Activated naive CD8-positive, alpha-beta T cell treated with anti-CD3 and anti-CD28 coated beads, Interleukin-2, amount 50 U/mL, for 16 hours (primary cell): ENCODE measurements at places on chromosomes 7 and 10.
A peak's percentile ranks its signal among the peaks of the same experiment; 100 is the strongest.

- DNase-seq = no peak
Measured at GRCh38 chr10:133565441-133566294, at the start of gene SYCE1. Gene SYCE1 (minus strand): TSS chr10:133565583. CDS start chr10:133565529, 54 bp downstream.

DNA sequence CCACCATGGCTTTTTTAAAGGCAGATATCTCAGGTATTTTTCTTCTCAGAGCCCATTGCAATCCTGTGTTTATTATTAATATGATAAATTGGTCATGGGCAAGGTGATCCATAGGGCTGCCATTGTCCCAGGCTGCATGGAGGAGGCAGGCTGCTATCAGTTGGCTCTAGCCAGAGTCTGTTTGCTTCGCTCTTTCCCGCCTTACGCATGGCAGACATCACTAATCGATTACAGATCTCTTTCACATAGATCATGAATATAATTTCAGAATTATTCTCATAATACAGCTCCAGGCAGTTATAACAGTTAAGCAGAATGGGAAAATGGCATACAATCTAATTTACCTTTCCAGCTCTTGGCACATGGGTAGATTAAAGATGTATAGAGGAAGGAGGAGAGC, 30.4 kb upstream of the HABP2 start:
- DNase-seq = no peak

DNA sequence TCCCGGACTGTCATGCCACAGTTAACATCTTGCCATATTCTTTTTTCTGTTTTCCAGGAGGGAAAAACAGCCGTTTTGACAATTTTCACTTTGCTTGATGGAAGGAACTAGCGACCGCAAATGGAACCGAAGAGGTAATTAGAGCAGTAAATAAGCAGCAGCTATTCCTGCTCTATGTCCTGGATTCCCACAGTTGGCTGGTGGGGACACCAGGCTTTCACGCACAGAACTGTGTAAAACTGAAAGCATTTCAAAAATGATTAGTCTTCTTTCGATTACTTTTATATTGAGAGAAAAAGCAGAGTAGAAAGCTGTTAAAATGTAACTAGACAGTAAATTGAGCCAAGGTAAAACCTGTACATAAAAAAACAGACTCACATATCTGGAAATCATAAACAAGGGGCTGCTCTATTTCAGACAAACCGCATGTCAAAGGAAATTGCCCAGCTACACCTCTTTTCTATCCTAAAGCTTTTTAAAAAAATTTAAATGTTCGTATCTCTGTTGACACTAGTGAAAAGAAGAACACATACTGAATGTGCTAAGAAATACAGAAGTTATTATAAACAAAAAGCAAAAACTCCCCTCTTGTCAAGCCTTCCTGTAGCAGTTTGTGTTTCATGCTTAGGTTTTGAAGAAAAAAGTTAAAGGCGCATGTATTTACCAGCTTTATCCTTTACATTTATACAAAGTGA, 93.4 kb downstream of the RNF216 start:
- no peak for DNase-seq

DNA sequence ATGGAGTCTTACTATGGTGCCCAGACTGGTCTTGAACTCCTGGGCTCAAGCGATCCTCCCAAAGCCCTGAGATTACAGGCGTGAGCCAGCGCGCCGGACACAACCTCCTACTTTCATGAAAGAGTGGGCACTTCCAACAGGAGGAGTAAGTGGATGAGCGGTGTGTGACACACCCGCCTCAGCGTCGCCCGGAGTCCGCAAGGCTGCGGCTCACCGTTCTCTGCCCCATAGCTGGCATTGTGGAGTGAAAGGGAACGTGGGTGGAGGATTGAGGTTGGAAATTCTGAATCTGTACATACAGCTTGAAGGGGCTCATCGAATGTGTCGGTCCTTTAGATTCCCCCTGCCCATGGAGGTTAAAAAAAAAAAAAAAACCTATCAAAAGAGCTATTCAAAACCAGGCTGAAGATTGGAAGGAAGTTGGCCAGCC, 524 bp upstream of the PRXL2A start:
- peak; percentile 34 for DNase-seq

DNA sequence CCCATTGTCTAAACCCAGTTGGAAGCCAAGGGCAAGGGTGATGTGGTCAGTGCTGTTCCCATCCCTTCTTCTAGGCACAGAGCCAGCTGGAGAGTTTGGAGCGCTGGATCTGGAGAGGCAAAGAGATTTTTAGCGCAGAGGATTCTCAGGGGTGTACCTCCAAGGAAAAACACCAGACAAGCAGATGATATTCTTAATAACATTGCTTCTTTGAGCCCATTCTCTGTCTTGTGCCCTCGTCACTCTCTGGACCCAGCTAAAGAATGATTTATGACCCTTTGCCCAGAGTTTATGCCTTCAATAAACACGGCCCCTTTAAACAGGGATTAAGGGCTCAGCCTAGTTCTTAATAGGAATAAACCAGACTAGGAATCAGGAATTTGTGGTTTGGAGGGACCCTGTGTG, 4.7 kb upstream of the HIP1 start:
- DNase-seq = no peak

GRCh38 chr7:102030696-102031095, 213.3 kb downstream of the CUX1 start:
- DNase-seq = no peak

- no peak for DNase-seq
Measured at GRCh38 chr7:47906883-47907282, 41.4 kb downstream of the PKD1L1 start.
